ENCODE measurements at places on chromosomes 5 and 9.

DNA sequence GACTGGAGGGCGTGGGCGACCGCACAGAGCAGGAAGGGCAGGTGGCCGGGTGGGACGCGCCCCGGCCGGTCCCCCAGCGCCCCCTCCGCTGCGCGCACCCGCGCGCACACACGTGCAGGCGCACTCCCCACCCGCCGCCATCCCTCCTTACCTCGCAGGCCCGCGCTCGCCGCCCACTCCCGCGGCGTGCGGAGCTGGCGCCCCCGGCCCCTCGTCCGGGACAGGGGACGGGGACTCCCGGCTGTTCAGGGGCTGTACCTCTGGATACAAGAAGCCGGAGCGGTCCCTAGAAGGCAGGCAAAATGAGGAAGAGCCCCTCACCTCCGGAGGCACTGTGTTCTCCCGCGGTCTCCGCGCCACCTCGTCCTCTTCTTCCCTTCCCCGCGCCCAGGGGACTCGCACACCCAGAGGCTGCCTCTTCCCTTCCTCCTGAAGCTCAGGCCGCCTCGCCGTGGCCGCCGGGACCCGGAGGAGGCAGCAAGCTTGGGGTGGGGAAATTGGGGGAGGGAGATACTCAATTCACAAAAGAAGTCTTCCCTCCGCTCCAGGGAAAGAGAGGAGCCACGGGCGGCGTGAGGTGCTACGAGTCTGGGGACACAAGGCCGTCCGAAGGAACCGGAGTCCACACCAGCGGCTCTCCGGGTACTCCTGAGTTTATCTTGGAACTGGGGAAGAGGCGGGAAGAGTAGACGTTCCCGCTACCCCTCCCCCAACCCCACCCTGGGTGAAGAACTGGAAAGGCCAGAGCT is 1.4 kb upstream of the GABRB2 start:
- DNase-seq: no peak

- DNase-seq: no peak
These were observed 7.3 kb upstream of the CDC14B start for GRCh38 chr9:96626912-96627311.

DNA sequence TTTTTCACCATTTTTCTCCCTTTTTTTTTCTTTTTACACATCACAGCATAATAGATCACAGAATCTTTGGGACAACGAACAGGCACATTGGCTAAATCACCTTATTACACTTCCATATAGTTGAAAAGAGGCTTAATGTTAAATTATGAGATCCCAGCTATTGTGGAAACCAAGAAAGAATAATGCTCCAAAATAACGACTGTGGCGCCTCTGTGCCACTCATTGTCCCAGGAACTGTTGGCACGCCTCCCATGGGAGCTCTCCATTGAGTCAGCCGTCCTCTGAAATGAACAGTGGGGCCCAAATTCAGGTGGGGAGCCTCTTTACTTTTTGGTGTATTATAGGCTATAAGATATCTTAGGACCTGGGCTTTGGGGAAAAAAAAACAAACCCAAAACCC is 82.2 kb upstream of the NFIB start:
- DNase-seq: no peak

GRCh38 chr5:174111287-174111973 is 65.9 kb downstream of the NSG2 start:
- DNase-seq: no peak

- no peak for DNase-seq
These were observed 6.8 kb downstream of the ITGA1 start for GRCh38 chr5:52794519-52794918.

DNA sequence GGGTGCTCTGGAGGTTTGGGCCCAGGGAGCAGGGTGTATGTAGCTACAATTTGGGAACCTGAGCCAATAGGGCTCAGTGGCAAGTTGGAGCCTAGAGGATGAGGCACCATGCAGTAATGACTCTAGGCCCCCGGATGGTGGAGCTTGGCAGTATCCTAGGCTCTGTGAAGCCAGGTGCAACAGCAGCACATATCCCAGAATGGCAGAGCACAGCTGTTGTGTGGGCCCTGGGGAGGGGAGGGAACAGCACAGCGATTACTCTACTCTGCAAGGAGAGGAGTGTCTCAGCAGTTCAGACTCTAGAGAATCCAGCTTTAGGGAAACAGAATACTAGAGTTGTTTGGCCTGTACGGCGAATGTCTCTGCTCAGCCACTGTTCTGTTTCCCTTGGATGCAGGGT is 56.1 kb downstream of the LRRTM2 start:
- no peak for DNase-seq

DNA sequence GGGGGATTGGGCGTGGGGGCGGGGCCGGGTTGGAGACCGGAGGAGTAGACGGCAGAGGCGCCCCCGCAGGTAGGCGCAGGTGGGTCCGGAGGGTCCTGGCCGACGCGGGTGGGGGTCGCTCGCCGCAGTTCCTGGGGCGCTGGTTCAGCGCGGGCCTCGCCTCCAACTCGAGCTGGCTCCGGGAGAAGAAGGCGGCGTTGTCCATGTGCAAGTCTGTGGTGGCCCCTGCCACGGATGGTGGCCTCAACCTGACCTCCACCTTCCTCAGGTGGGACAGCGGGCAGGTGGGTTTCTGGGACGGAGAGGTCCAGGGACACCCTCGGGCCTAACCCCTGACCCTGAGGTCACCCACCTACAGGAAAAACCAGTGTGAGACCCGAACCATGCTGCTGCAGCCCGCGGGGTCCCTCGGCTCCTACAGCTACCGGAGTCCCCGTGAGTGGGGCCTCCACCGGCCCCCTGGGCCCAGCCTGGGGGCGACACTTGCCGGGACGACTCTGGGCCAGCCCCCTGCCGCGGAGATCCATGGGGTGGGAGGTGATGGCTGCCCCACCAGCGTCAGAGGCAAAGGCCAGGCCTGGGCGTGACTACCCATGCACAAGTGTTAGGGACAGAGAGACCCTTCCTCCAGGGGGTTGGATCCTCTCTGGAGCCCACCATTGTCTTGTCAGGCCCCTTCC is 1.7 kb downstream of the PTGDS start:
- no peak for DNase-seq

- no peak for DNase-seq
These were observed 178.7 kb downstream of the PPP2R2B start for GRCh38 chr5:146699664-146700418.

GRCh38 chr5:90911169-90911568 is 352.6 kb downstream of the ADGRV1 start:
- peak; percentile 8 for DNase-seq

GRCh38 chr5:2375757-2376250 is 375.7 kb downstream of the IRX2 start:
- no peak for DNase-seq

- DNase-seq: no peak
These were observed 2.4 kb upstream of the ANKDD1B start for GRCh38 chr5:75608870-75609269.

- DNase-seq: no peak
These were observed 14.6 kb downstream of the PLEKHG4B start for GRCh38 chr5:106587-106986.

- no peak for DNase-seq
These were observed 287.1 kb downstream of the KCNN2 start for GRCh38 chr5:114648940-114649339.

- DNase-seq: no peak
These were observed 11.3 kb upstream of the ADAMTS12 start for GRCh38 chr5:33903118-33903517.

GRCh38 chr5:59021286-59021673 is 438.4 kb downstream of the RAB3C start:
- DNase-seq: no peak

DNA sequence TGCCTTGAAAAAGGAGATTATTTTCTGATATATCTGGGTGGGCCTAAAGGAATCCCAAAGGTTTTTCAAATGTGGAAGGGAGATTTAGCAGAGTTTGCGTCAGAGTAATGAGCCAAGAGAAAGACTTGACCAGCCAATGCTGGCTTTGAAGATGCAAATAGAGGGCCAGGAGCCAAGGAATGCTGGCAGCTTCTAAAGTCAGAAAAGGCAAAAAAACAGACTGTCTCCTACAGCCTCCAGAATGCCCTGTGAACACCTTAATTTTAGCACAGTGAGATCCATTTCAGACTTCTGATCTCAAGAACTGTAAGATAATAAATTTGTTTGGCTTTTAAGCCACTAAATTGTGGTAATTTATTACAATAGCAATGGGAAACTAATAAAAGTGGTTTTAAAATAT is 122.6 kb upstream of the FREM1 start:
- DNase-seq: no peak

- no peak for DNase-seq
These were observed 518.2 kb upstream of the TLE4 start for GRCh38 chr9:79053598-79053997.

DNA sequence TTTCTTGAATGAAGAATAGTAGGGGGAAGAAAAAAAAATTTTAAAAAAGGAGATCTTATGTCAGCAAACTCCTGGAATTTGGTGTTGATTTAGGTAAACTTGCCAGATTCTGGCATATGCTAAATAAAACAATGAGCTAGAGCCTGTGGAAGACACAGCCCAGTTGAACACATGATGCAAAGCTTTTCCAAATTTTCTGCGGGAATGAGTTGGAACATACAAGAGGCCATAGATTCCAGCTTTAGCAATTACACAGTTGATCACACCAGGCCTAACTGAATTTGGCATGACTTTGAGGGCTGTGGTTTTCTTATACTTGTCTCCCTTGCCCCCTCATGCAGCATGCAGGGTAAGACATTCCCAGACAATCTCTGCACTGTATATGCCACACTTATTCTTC is 297.0 kb downstream of the SH3GL2 start:
- DNase-seq: no peak

DNA sequence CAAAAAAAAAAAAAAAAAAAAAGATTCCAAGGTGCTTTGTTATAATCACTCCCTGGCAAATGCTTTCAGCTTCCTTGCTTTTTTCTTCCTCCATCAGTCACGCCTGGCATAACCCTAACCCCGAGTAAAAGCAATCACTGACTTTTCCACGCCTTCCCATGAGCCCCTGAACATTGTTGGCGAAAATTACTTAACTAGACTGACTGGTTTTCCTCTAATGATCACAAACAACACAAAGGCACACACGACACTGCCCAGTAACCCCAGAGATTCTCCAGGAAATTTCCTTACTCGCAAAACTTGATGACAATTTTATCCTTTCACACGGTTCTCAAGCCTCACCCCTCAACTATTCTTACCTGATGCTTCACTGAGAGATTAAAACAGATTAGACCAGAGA is 11.4 kb upstream of the PTGR1 start:
- DNase-seq: no peak

GRCh38 chr5:173743641-173744343 is 127.3 kb upstream of the BOD1 start:
- no peak for DNase-seq

GRCh38 chr5:17105744-17106418 is 111.5 kb upstream of the BASP1 start:
- DNase-seq: no peak

DNA sequence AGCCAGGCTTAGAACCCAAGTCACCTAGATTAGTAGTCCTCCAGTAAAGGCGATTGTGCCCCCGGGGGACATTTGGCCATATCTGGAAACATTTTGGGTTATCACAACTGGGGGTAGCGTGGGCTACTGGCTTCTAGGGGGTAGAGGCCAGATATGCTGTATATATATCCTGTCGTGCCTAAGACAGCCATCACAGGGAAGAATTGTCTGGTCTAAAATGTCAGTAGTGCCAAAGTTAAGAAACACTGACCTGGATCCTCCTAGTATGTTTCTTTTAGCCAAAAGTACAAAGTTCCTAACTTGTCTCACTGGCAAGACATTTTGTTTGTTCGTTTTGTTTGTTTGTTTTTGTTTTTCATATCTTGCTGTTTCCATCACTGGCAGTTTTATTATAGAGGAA is 13.8 kb downstream of the RABEPK start:
- no peak for DNase-seq

- DNase-seq: no peak
These were observed 104.0 kb downstream of the NUDT12 start for GRCh38 chr5:103458497-103459040.

- no peak for DNase-seq
These were observed 198.4 kb upstream of the MEF2C start for GRCh38 chr5:89081360-89081759.

- DNase-seq: no peak
These were observed 18.8 kb downstream of the GLE1 start for GRCh38 chr9:128523199-128523925.

- DNase-seq: no peak
These were observed 144.8 kb upstream of the PIK3R1 start for GRCh38 chr5:68070591-68071281.

GRCh38 chr5:36777105-36777757 is 99.3 kb upstream of the NIPBL start:
- DNase-seq: no peak

DNA sequence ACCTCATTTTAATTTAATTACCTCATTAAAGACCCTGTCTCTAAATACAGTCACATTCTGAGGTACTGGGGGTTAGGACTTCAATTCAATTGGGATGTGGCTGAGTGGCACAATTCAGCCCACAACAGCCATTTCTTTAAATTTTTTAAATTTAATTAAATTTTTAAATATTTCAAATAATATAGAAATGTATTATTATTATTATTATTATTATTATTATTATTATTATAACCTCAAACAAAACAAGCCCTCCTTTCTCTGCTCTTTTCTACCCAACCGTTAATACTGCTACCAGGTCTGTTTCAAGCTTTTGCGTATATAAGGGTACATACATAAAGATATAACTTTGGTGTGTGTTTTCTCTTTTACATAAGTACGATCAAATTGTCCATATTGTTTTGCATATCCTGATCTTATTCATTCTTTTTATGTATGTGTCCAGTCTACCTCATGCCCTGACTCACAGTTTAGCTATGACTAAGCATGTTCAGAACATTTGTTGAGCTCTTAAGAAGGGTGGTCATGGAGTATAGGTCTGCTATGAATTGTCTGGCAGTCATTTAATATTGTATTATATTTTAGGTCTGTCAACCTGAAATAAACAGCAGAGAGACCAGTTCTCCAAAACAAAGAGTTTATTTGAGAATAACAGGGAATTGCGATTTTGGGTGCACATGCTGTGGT is 16.1 kb upstream of the RAB14 start:
- DNase-seq: no peak

DNA sequence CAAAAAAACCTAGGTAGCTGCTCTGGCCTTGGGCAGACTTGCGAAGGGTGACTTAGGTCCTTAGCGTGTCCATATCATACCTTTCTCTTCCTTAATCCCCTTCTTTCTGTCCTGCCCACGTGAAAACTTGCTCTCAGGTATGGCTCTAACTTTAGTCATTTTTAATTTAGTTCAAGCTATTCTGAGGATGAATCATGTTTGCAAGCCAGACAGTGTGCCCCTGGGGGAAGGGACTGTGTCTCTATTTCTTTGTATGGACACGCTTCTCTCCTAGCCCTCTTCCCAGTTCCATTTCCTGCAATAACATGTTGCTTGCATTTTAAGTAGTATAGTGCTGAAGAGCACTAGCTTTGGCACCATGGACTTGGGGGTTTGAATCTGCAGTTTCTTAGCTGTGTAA is 120.6 kb downstream of the PTTG1 start:
- no peak for DNase-seq
